ENCODE measurements at places on chromosomes 3 and 15. TPM values are rescaled to one million over a fixed set of nuclear protein-coding genes. Genes with fewer than 3 reads are reported as not detected.

GRCh38 chr3:65406470-65406869 is 632.2 kb downstream of the MAGI1 start:
- DNase-seq: no peak

GRCh38 chr3:37542772-37543449 is 318.8 kb upstream of the CTDSPL start:
- DNase-seq: no peak

GRCh38 chr3:12155264-12155663 is 3.4 kb downstream of the TIMP4 start:
- DNase-seq: no peak

Gene DLEC1
- polyA plus RNA-seq: 0.37 TPM

Gene TBC1D2B
- 34.5 TPM for polyA plus RNA-seq

Measured in muscle of back (tissue), 13 donors.